IMR-90 (cell line): ENCODE measurements at places on chromosomes 6 and 20. TPM values are rescaled to one million over a fixed set of nuclear protein-coding genes. Genes with fewer than 3 reads are reported as not detected.

The PPP1R3G gene
- total RNA-seq = under 0.01 and 0.18 TPM in 2 replicates

The PTK7 gene
- total RNA-seq = 44.4 and 47.1 TPM in 2 replicates

The GPR31 gene
- total RNA-seq = not detected in 2 replicates

The EGFL8 gene
- total RNA-seq = 0.18 and 0.28 TPM in 2 replicates

The CCN6 gene
- total RNA-seq = not detected in 2 replicates

DNA sequence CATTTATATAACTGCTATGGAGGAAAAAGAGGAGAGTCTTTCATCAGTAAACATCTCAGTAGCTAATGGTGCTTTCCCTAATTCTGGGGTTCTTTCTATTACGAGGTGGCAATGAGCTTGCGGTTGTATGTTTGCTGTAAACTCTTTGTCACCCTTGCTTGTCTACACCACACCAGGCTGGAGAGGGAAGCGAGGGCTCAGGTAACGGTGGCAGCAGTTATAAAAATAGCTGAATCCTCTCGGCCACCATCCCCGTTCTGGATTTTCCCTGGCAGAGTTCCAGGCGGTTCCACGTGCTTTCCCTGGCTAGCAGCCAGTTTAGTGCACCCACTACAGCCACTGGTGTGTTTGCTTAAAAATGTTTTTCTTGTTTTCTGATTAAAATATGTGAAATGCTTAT, 39.0 kb downstream of the MAS1 start:
- H3K27ac ChIP-seq = no peak overlapping the region
- no peak for DNase-seq
- H3K4me3 ChIP-seq = no peak overlapping the region
- H3K36me3 ChIP-seq = no peaks in the 10 kb centered on the region
- H3K27me3 ChIP-seq = peaks cover 5% of the 10 kb centered on the region

DNA sequence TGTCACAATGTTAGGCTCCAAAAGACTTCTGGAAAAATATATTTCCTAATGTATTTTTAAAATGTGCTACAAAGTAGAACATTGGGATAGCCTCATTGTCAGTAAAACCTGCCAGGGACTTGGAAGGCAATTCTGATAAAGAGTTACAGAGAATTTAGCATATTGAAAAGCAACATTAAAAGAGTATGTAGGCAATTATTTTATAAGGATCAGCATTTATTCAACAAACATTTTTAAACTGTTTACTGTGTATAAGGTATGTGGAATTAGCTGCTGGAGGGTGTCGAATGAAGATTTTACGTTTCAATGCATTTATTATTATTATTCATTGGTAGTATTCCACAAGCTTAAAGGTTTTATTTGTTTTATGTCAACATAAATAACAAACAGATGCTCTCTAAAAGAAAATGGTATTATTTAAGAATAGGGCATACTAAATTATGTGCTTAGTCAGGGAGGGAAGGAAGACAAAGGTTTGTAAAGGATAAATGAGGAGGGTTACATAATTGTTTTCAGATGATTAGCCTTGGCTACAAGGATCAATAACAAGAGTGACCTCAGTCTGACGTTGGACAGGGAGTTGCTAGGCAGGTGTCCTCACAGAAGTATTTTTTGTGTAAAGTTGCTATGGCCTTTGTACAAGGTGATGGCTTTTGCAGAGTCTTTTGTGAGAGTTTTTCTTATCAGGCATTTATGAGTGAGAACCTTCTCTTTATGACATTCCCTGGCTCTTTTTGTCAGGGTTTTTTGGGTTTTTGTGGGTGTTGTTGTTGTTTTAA, 313.4 kb upstream of the PLCB4 start:
- no peaks in the 10 kb centered on the region for H3K27me3 ChIP-seq
- no peaks in the 10 kb centered on the region for H3K36me3 ChIP-seq
- H3K4me3 ChIP-seq = no peak overlapping the region
- DNase-seq = no peak

GRCh38 chr6:140156131-140156530, 781.7 kb upstream of the CITED2 start:
- H3K4me1 ChIP-seq = no peaks in the 10 kb centered on the region
- H3K27ac ChIP-seq = no peak overlapping the region
- no peak for DNase-seq

GRCh38 chr6:18427296-18427695, 40.1 kb downstream of the RNF144B start:
- H3K27me3 ChIP-seq = peaks cover 2% of the 10 kb centered on the region; the same call in 1 of the 2 replicates
- no peaks in the 10 kb centered on the region for H3K36me3 ChIP-seq
- no peak overlapping the region for H3K4me3 ChIP-seq

- H3K27me3 ChIP-seq = no peaks in the 10 kb centered on the region
- peak overlapping the region; percentile 44; the same call in 1 of the 2 replicates for H3K27ac ChIP-seq
- DNase-seq = peak; percentile 82
- H3K4me3 ChIP-seq = no peak overlapping the region
- H3K36me3 ChIP-seq = no peaks in the 10 kb centered on the region
Measured at GRCh38 chr6:134814076-134814695, 135.7 kb downstream of the ALDH8A1 start.

DNA sequence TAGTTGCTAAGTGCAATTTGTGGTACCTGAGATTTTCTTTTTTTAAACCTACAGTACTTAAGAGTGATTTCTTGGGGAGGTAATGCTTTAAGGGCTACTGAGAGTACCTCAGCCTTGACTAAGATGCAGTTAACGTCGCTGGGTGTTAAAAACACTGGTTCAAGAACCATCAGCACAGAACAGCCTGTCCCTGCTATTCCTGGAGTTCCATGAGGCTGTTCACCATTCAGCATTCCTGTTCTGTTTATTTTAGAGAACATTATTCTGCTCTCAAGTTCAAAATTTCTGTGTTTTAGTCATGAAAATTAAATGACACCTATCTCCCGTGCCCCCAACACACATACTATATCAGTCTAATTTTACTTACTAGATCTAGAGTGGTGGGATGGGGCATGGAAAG, 1.7 kb upstream of the PRELID3B start:
- H3K36me3 ChIP-seq = no peaks in the 10 kb centered on the region; the same call in 1 of the 2 replicates
- peaks cover 8% of the 10 kb centered on the region for H3K4me1 ChIP-seq
- no peak overlapping the region for H3K27ac ChIP-seq
- no peak overlapping the region for H3K4me3 ChIP-seq

GRCh38 chr6:129146902-129147301, 264.0 kb downstream of the LAMA2 start:
- no peaks in the 10 kb centered on the region for H3K27me3 ChIP-seq
- no peaks in the 10 kb centered on the region for H3K4me1 ChIP-seq
- DNase-seq = no peak
- no peak overlapping the region for H3K4me3 ChIP-seq

DNA sequence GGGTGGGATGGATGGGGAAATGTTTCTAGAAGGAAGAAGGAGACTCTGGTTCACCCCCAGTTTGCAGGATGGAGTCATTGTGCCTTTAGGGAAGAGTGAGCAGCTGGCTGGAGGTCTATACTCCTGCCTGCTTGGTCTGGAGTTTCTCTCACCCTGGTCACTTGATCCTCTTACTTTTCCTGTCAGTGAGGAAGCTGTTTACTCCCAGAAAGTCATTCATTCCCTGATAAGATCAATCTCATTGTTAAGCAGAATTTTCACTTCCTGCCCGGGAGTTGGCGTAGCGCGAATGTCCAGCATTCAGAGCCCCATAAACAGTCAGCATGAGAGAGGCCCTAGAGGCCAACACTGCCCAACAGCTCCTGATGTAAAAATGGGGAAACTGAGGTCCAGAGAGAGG, 70.4 kb upstream of the SIRPA start:
- no peaks in the 10 kb centered on the region for H3K27me3 ChIP-seq
- H3K4me1 ChIP-seq = peaks cover 18% of the 10 kb centered on the region
- H3K27ac ChIP-seq = peak overlapping the region; percentile 36; the same call in 1 of the 2 replicates
- DNase-seq = no peak
- H3K4me3 ChIP-seq = no peak overlapping the region
- H3K36me3 ChIP-seq = no peaks in the 10 kb centered on the region

GRCh38 chr6:146361128-146361924, 182.3 kb upstream of the RAB32 start:
- no peak overlapping the region for H3K4me3 ChIP-seq
- no peak for DNase-seq
- no peaks in the 10 kb centered on the region for H3K36me3 ChIP-seq
- H3K27ac ChIP-seq = no peak overlapping the region

- peaks cover 7% of the 10 kb centered on the region for H3K4me1 ChIP-seq
- H3K36me3 ChIP-seq = peaks cover 28% of the 10 kb centered on the region
- H3K27ac ChIP-seq = no peak overlapping the region
- H3K4me3 ChIP-seq = no peak overlapping the region
Measured at GRCh38 chr6:106108129-106108528, 22.0 kb downstream of the PRDM1 start.

DNA sequence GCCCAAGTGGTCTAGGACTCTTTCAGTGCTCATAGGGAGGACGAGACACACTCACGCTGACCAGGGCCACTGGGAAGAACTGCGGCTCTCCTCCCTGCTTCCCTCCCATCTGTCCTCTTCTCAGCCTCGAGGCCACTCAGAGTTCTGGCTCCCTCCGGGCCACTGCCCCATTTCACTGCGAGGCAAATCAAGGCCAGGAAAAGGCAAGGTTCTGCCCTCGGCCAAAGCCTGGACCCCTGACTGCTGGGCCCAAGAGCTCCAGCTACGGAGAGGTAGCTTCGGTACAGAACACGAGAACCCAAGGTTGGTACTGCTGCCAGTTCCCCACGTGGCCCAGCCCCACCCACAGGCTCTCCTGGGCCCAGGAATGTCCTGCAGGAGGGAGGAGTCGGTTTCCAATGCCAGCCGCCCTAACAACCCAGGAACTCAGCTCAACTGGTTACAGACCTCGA, 14.7 kb downstream of the PI16 start:
- DNase-seq = no peak
- H3K27me3 ChIP-seq = no peaks in the 10 kb centered on the region
- no peaks in the 10 kb centered on the region for H3K4me1 ChIP-seq
- no peak overlapping the region for H3K4me3 ChIP-seq
- no peak overlapping the region for H3K27ac ChIP-seq

GRCh38 chr6:20399518-20399917, 2.2 kb upstream of the E2F3 start:
- H3K4me3 ChIP-seq = no peak overlapping the region
- H3K27me3 ChIP-seq = no peaks in the 10 kb centered on the region
- DNase-seq = no peak
- H3K27ac ChIP-seq = no peak overlapping the region
- H3K4me1 ChIP-seq = no peaks in the 10 kb centered on the region
- H3K36me3 ChIP-seq = no peaks in the 10 kb centered on the region

DNA sequence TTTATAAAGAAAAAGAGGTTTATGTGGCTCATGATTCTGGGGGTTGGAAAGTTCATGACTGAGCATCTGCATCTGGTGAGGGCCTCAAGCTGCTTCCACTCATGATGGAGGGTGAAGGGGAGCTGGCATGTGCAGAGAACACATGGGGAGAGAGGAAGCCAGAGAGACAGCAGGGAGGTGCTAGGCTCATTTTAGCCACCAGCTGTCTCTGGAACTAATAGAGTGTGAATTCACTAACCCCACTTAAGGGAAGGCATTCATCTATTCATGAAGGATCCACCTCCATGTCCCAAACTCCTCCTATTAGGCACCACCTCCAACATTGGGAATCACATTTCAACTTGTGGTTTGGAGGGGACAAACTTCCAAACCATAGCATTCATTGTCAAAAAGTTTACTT, 137.3 kb upstream of the PMEPA1 start:
- no peak overlapping the region for H3K27ac ChIP-seq
- H3K4me3 ChIP-seq = no peak overlapping the region
- peaks cover 3% of the 10 kb centered on the region for H3K27me3 ChIP-seq
- no peaks in the 10 kb centered on the region for H3K4me1 ChIP-seq
- DNase-seq = no peak
- H3K36me3 ChIP-seq = no peaks in the 10 kb centered on the region

GRCh38 chr6:13354331-13355042, 26.1 kb upstream of the TBC1D7 start:
- peak overlapping the region; percentile 88 for H3K27ac ChIP-seq
- H3K27me3 ChIP-seq = no peaks in the 10 kb centered on the region

DNA sequence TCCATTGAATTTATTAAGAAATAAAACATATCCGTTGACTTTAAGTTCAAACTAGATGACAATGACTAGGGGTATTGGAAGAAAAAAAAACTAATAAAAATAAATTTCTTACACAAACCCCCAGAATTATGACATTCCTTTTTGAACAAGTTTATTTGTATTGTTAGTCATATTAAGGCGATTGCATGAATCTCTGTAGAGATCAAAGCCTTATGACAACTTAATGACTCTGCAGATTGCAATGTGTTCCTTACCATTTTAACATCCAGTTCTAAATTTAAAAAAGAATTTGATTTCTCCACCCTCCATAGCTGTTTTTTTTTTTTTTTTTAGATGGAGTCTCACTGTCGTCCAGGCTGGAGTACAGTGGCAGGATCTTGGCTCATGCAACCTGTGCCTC, 189.8 kb upstream of the CEP162 start:
- peaks cover 3% of the 10 kb centered on the region; the same call in 1 of the 2 replicates for H3K27me3 ChIP-seq
- H3K4me1 ChIP-seq = no peaks in the 10 kb centered on the region
- H3K4me3 ChIP-seq = no peak overlapping the region
- no peaks in the 10 kb centered on the region for H3K36me3 ChIP-seq
- DNase-seq = peak; percentile 20

DNA sequence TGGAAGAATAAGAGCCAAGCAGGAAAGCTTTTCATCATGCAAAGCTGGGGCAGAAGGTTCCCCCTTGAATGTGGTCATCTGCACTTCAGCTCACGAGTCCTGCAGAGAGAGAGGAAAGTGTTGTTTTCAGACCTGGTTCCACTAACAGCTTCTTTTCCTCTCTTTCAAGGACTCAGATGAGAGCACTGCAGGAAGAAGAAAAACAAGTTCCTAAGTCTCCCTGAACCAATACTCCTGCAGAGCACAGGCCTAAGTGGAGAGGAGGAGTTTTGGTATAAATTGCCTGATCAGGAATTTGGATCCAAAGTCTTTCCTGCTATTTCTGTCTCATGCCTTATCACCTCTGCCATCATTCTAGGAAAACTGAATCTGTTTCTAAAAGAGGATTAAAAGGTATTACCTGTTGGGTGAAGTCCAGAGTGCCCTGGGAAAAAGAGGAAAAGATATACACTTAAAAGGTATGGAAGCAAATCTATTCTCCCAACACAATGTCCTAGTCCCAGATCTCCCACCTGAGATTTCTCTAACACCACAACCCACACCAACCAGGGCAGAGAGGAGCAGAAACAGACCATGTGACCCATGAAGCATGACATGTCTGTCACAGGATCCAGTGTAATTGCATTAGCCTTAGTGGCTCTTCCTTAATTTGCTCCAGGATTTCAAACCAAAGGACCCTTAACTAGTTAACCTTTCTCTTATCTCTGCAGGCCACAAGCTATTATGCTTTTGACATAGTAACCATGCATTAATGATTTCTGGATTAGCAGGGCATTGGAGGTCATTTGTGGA, 12.2 kb downstream of the HLA-DRB5 start:
- no peaks in the 10 kb centered on the region for H3K4me1 ChIP-seq
- H3K36me3 ChIP-seq = no peaks in the 10 kb centered on the region
- H3K27me3 ChIP-seq = no peaks in the 10 kb centered on the region
- no peak overlapping the region for H3K4me3 ChIP-seq

DNA sequence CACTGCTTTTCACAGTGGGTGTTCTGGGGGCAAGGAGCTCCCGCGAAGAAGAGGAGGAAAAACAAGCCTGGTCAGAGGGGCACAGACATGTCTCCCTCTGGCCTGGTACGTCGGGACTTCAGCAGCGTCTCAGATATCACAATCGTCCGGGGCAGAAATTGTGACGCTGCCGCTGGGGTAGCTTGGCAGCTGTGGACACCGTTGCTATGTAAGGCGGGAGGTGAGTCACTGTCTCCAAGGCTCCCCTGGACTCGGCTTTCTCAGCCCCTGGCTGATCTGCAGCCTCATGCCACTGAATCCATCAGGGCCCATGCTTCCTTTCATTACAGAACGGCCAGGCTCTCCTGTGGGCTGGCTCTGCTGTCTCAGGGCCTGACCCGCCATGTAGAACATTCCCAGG, 98.7 kb downstream of the SULF2 start:
- H3K4me3 ChIP-seq = no peak overlapping the region
- peaks cover 3% of the 10 kb centered on the region; the same call in 1 of the 2 replicates for H3K4me1 ChIP-seq
- H3K27ac ChIP-seq = no peak overlapping the region
- H3K36me3 ChIP-seq = no peaks in the 10 kb centered on the region; the same call in 1 of the 2 replicates
- DNase-seq = peak; percentile 80
